ENCODE measurements at places on chromosomes 12 and 14.

- DNase-seq: no peak
These were observed 229.7 kb downstream of the SLC25A21 start for GRCh38 chr14:36942522-36943245.

DNA sequence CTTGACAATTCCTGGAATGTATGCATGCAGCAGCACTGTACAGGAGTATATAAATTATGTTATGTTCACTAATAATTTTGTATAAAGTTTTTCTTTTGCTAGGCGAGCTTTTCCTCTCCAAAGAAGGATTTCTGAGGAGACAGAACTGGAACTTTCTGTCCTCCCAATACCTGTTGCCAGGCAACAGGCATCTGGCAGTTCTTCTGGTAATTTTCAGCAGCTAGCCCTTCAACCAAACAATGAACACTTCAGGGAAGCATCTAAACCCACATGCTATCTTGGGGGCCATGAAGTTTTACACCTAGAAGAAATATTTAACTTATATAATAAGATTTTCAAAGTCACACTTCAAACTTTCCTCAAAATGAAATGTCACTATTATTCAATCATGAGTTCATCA, 162.9 kb upstream of the SYT10 start:
- no peak for DNase-seq

DNA sequence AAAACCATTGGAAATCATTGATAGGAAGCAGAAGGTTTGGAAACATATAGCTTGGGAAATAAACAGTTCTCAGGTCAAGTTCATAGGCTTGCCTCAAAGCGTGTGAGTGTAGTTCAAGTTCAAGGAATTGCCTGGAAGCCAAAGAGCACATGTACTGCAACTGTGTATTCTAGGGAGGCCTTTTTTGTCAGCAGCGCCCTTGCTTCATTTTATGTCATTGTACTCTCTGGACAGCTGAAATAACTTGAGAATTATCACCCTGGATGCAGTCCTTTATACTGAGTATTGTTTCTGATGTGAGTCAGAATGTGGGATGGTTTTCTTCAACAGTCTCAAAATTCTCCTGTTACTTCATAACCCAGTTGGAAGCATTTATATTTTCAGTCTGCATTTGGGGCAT, 16.0 kb upstream of the EVL start:
- no peak for DNase-seq

GRCh38 chr14:99930420-99931274, 134.6 kb upstream of the EVL start:
- DNase-seq: no peak

- no peak for DNase-seq
These were observed 218 bp downstream of the LYSET start for GRCh38 chr14:93185349-93185720.

GRCh38 chr14:80538633-80539375, 327.5 kb upstream of the DIO2 start:
- DNase-seq: no peak

DNA sequence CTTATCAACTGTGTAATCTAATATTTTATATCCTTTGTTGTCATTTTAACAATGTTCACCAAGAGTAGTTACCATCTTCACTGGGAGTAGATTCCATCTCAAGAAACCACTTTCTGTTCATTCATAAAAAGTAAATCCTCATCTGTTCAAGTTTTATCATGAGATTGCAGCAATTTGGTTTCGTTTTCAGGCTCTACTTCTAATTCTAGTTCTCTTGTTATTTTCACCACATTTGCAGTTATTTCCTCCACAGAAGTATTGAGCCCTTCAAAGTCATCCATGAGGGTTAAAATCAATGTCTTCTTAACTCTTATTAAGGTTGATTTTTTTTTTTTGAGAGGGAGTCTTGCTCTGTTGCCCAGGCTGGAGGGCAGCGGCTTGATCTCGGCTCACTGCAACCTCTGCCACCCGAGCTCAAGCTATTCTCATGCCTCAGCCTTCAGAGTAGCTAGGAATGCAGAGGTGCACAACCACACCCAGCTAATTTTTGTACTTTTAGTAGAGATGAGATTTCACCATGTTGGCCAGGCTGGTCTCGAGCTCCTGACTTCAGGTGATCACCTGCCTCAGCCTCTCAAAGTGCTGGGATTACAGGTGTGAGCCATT, 276.6 kb downstream of the ACSS3 start:
- DNase-seq: no peak

GRCh38 chr12:93292731-93293566, 84.8 kb upstream of the NUDT4 start:
- no peak for DNase-seq

DNA sequence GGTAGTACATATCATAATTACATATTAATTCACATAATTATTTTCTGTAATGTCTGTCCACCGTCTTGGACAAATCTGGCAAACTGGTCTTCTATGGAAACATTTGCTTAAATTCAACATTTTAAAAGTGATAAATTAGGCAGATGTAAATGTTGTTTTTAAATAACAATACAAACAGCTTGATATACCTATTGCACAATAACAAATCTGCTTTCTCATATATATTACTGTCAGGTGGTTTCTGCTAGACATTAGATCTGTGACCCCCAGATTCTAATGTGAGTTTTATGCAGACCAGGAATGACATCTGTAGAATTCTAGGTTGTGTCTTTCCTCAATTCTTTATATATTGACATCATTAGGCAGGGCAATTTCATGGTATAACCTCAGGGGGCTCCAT, 173.3 kb downstream of the CCDC59 start:
- DNase-seq: no peak

GRCh38 chr14:106286697-106287290, 760.4 kb downstream of the TMEM121 start:
- no peak for DNase-seq

- DNase-seq: no peak
These were observed 31.2 kb downstream of the NUAK1 start for GRCh38 chr12:106107566-106107965.

GRCh38 chr12:107568718-107569117, 116.9 kb upstream of the PWP1 start:
- DNase-seq: no peak

- DNase-seq: no peak
These were observed 1.5 kb downstream of the PDZRN4 start for GRCh38 chr12:41189395-41190251.

GRCh38 chr12:54030889-54031471, 1.9 kb upstream of the HOXC5 start:
- DNase-seq: no peak

DNA sequence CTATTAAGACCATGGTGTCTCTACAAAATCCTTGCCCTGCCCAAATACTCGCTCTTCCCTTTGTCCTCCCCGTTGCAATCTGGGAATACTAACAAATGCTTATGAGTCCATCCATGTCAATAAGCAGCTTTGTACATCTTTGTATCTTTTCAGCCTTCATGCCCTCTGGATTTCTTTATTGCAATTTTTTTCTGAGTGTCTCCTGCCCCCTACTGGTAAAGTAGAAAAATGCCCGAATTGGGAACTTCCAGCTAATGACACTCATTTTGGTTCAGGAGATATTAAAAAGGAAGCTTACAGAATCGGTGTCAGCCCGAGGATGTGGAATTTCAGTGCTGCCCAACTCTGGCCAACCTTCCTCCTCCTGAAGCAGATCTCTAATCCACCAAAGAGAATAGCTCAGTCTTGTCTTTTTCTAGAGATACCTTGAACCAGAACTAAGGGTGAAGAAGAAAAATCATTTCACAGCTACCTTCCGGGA, 46.0 kb downstream of the SH2B3 start:
- DNase-seq: peak; percentile 83

DNA sequence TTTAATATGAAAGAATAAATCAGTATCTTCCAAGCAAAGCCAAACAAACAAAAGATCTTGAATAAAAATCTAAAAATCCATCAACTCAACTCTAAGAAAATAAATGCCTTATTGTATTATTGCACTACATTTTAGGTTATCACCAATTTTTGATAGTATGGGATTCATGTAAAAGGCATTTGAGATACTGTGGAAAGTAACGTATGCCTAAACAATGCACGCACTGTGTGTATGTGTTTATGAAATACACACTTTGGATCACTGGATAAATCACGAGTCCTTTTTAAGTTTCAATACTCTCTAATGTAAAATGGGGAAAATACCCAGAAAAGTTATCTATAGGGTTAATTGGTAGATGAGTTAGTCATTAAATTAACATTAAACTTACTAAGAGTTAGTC, 17.7 kb downstream of the WBP11 start:
- no peak for DNase-seq

GRCh38 chr14:51276605-51277004, 36.6 kb downstream of the TMX1 start:
- DNase-seq: no peak

DNA sequence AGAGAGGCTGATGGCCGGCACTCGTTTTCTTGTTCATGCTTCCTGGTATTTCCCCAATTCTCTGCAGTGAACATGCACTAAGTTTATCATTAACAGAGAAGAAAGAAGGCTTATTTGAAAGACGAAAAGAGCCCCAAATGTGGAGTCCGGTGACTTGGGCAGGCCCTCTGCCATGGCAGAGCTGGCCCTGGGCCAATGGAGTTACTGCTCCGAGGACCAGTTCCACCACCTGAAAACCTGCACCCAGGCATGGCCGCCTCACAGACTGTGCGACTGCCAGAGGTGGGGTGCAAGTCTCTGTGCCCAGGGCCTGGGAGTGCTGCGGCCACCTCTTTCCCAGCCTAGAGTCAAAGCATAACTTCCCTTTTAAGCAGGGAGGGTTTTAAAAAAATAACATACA, 24.9 kb downstream of the DEGS2 start:
- DNase-seq: no peak

DNA sequence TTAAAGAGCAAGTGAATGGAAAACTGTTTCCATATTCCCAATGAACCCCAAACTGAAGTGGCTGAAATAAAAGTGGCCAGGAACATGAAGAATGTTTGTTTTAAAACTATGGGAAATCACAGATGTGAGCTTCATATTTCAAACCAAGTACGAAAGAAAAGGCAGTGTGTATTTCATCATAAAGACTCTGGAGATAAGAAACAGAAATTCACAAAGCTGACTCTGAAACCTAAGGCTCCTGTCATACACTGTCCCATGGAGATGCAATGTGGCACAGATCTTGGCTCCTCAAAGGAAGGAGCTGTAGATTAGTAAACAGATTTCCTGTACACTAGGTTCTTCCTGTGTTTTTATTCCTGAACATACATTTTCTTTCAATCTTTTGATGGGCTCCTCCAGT, 304.4 kb downstream of the MED13L start:
- no peak for DNase-seq

- DNase-seq: no peak
These were observed 56.1 kb upstream of the FBRSL1 start for GRCh38 chr12:132433641-132434395.

DNA sequence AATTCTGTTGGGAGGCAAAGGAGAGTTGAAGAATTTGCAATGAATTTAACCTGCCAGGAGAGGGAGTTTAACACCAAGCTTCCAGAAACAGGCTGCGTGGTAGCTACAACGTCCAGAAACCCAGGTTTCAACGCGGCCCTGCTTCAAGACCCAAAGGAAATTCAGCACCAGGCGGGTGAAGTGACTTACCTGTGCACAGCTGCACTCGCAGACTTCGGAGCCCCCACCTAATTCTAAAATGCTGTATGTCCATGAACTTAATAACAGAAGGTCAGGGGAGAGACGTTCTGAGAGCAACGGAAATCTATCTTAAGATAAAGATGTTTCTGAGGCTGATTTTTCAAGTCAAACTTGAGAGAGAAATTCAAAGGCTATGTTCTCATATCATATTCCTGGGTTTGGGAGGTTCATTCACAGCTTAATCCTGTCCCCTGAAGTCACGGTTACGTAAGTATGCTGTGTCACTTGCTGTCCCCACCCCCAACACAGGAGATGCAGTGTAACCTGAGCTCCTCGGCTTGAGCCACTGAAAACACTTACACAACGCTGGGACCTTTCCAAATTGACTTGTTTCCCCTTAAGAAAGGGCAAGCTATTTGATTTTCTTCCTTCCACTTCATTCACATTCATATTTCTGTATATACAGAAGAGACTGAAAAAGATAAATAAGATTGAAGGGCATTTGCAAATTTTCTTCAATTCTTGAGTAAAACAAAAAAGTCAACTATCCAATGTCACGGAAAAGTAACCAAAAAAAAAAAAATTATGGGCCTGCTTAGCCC, 22.7 kb downstream of the CLIP1 start:
- DNase-seq: peak; percentile 71

- no peak for DNase-seq
These were observed 60.9 kb downstream of the SOX5 start for GRCh38 chr12:23888396-23889068.

- DNase-seq: no peak
These were observed 45.7 kb downstream of the TMEM132C start for GRCh38 chr12:128312661-128313060.

DNA sequence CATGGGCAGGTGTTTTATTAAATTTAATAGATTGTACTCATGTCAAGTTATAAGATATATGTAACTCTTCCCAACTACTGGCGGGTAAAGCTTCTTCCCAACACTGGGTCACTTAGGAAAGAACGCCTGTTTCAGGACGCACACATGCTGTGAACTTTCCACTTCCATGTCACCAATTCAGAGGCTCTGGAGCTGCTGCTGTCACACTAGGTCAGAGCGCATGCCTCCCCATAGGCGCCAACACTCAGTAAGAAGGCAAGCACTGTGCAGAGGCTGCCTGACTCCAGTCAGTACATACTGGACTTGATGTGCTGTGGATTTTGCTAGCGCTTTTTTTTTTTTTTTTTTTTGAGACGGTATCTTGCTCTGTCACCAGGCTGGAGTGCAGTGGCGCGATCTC, 17.2 kb downstream of the SLC15A4 start:
- no peak for DNase-seq

DNA sequence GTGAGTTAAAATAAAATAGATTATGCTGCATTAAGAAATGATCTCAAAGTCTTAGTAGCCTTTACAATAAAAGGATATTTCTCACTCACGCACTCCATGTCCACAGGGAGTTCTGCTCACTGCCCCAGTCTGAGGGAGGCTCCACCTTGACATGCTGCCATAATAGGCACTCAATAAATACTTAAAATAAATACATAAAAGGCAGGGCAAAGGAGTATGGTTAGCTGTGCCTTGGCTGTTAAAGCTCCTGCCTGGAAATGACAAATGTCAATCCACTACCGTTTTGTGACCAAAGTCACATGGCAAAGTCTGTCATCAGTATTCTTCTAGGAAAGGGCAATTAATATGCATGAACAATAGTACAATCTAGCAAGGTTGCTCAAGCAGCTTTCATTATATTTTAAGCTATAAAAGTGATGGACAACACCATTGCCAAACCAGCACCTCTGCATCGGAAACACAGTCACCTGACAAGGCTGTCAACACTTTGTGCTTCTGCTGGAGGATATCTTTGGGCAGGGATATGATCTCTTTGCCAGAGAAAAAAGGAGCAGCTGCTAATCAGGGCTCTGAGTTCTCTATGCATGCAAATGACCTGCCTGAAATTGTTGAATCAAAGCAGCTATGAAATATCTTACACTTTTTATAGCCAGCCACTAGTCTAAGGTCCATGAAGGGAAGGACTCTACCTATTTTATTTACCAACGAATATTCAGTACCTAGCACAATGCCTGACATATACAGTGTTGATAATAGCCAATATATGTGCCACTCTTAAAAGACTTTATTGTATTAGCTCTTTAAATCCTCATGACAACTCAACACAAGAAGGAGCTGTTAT, 90.1 kb downstream of the PTPRR start:
- no peak for DNase-seq

GRCh38 chr12:124302241-124302806, 7.4 kb downstream of the RFLNA start:
- no peak for DNase-seq

GRCh38 chr12:93130366-93131054, 201.4 kb upstream of the EEA1 start:
- DNase-seq: no peak

GRCh38 chr12:14618983-14619382, 51.3 kb upstream of the PLBD1 start:
- peak; percentile 29 for DNase-seq

GRCh38 chr14:61417141-61417540, 95.8 kb downstream of the PRKCH start:
- DNase-seq: no peak
